ENCODE measurements at places on chromosomes 7 and 10.

DNA sequence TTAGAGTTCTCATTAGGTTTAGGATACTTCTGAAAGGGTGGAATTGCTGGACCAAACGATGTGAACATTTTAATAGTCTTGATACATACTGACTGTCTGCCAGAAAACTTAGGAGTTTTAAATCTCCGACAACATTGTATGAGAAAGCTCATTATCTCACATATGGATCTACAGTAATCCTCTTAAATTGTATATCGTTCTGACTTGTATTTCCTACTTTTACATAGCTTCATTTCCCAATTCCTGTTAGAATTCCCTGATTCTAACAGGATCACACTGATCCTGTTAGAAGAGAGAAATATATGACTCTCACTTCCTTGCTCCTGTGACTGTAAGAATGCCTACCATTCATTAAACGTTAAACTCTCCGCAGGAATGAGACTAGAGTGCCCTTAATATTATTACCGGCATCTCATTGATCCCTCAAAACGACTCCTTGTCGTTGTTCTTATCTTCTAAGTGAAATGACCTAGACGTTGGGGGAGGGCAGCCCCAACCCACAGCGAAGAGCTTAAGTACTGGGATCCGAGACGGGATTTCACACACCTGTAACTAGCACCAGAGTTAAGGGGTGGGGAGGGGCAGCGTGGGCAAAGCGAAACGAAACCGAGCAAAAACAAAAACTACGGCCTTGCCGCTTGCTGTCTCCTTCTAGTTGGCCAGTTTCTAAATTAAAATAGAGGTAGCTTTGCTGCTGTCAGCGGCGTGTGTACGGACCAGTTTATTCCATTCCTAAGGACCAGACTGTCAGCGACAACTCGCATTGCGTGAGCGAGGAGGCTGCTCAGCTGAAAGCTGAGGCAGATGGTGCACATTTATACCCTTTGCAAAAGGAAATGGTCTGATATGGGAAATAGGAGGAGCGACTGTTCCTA is 678 bp upstream of the TMEM106B start:
- DNase-seq = peak; percentile 54

GRCh38 chr7:44846816-44847508 is 925 bp downstream of the H2AZ2 start:
- DNase-seq = no peak

DNA sequence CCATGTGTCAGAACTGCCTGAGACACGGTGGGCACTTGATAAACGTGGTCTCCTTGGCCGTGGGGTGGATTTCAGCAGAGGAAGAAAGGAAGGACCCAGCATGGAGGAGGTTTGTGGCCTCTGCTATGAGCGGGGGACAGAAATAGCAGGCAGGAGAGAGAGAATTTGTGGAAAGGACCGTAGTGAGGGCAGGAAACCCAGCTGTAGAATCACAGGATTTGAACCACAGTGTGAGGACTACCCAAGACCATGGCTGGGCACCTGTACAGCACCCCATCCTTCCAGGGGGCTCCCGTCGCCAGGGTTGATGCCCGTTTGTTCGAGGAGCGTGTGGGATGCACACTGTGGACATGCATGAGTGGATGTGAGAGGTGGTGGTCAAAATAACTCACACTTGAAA is 183.4 kb downstream of the PTPN20 start:
- no peak for DNase-seq

DNA sequence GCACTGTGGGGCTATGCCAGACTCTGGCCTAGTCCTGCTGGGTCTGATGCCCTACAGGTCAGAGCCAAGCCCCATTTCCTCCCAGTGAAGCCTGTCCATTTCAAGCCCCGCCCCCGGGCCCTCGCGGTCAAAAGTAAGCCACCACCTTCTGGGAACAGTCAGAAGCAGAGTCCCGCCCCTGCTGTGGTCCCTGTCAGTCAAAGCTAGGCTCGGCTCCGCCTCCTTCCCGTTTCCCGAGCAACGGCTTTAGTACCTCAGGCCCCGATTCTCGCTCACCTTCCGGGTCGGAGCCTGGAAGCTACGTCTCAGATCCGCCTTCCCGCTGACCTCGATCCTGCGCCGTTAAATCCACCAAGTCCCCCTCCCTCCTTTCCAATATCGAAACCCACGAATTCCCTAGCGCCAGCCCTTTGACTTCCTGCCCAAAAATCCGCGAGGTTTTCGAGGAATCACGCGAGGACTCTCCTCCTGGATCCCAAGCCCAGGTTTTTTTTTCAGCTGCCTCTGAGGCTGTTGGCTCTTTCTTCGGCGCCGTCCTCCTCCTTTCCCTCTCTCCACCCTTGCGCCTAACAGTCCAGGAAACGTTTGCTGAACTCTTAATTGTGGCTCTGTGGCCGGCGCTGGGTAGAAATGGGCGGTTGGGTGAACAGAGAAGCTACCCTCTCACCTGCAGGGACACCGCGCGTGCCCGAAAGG is 11.8 kb downstream of the SFXN3 start:
- peak; percentile 98 for DNase-seq

GRCh38 chr10:133381036-133381435 is 2.0 kb downstream of the PAOX start:
- no peak for DNase-seq

- DNase-seq = no peak
These were observed 156.8 kb downstream of the FRMD4A start for GRCh38 chr10:14173706-14174594.

GRCh38 chr10:36256948-36257356 is 614.9 kb upstream of the FZD8 start:
- DNase-seq = peak; percentile 38

- peak; percentile 19 for DNase-seq
These were observed 146.6 kb upstream of the FRMD4A start for GRCh38 chr10:14477408-14477710.

GRCh38 chr10:79627075-79627474 is 16.3 kb downstream of the SFTPA1 start:
- no peak for DNase-seq

DNA sequence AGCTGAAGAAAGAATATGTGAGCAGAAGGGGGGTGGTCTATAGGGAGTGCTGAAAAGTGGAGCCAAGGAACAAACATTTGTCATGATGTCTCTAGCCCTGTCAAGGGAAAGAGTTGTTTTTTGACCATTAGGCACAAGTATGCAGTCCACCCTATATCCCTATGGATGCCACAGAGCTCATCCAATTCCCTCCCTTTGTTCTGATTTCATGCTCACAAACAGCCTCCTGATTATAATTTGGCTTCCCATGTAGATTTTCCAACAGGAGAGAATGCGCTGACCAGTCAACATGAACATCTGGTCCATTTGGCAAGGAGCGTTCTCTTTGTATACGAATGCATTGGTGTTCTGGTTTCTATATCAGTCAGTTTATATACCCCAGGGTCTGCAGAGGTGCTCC is 12.1 kb upstream of the CEP41 start:
- DNase-seq = no peak

GRCh38 chr7:21616796-21617436 is 74.1 kb downstream of the DNAH11 start:
- peak; percentile 98 for DNase-seq

DNA sequence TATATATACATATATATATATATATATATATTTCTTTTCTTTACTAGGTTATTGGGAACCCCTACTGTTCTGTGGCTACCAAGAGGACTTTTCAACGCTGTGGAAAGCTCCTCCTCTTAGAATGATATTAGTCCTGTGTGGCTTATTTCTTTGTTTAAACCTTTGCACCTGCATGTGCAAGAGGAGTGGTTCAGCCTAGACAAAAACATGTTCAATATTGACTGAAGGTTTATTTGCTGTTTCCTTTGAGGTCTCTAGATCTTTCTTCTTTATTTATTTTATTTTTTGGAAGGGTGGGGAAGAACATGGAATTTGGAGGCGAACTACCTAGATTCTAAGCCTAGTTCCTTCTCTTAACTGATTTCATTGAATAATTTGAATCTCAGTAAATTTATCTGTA is 118.1 kb downstream of the GNAT3 start:
- DNase-seq = no peak

- no peak for DNase-seq
These were observed 124.9 kb upstream of the HDAC9 start for GRCh38 chr7:18370633-18371032.

DNA sequence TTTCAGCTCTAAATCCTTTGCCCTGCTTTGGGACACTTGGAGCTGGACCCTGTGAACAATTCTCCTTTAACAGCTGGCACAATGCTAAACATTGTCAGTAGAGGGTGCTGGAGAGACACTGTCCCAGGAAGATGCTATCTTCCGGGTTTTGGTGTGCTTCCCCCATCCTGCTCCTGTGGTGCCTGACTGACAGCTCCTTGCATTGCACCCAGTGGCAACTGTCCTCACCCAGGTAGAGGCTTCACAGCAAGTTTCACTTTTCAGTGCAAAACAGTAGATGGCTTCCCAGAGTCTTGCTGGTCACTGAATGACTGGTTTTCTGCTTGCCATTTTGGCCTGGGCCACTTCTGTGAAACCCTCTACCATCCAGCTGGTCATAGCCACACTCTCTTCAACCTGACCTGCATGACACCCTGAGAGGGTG is 77.3 kb downstream of the CDC14C start:
- DNase-seq = peak; percentile 73

DNA sequence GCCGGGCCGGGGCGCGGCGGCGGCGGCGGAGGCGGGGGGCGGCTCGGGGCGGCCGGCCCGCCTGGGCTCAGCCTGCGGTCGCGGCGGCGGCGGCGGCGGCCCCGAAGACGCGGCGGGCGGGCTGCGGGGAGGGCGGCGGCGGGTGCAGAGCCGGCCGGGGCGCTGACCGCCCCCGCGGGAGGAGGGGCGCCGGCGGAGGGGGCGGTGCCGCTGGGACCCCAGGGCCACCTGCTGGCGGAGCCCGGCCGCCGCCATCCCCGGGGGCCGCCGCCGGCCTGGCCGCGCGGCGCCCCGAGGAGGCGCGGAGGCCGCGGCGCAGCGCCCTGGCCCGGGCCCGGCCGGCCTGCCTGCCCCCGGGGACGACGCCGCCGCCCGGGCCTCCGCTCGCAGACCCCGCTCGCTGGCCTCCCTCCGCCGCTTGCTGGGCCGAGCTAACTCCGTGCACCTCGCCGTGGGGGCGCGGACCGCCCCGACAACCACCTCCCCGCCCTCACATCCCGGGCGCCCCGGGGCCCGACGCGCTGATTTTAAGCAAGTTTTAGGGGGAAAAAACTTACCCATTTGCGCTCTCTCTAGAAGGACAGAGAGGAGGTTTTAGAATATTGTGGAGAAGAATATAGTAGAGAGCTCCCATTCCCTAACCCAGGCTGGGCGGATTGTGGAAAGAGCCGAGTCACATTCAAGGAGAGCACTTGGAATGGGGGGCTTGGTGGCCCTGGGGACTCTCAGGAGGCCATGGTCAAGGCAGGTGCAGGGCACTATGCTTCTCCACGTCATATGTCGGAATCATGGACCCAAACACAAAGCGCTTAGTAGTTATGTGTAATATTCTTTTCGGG is at the start of gene BEND7:
Gene BEND7 (minus strand): TSS at position 140 of the 839 bp plus-strand sequence. CDS start 481 bp downstream, outside the sequence.
- DNase-seq = no peak

DNA sequence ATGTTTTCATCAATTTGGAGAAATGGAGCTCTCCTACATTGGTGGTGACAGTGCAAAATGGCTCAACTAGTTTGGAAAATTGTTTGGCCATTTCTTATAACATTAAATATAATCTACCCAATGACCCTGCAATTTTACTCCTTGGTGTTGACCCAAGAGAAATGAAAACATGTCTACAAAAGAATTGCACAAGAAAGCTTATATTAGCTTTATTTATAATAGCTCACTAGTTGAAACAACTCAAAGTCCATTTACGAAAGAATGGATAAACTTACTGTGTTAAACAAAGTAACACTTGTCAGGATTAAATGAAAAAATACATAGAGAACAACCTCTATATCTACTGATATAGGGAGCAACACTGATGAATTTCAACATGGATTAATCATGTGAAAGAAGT is 539.9 kb downstream of the DNAJB9 start:
- DNase-seq = no peak

DNA sequence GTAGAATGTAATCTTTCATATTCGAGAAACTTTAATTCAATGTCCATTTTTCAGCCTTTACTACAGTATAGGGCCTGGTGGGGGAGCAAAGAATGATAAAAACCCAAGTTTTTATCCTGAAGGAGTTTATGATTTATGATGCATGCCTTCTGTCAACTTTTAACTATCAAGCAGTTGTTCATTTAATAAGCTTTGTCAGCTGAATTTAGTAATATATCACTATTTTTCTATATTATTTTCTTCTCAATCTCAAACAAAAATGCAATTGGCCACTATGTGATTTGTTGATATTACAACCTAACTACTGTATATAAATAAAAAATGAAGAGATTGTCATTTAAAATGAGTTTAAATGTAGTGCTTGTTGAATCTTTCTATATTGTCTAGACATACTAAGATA is 2.4 kb downstream of the NUP42 start:
- DNase-seq = no peak

- DNase-seq = peak; percentile 30
These were observed 87.8 kb upstream of the RHEB start for GRCh38 chr7:151607464-151607867.

DNA sequence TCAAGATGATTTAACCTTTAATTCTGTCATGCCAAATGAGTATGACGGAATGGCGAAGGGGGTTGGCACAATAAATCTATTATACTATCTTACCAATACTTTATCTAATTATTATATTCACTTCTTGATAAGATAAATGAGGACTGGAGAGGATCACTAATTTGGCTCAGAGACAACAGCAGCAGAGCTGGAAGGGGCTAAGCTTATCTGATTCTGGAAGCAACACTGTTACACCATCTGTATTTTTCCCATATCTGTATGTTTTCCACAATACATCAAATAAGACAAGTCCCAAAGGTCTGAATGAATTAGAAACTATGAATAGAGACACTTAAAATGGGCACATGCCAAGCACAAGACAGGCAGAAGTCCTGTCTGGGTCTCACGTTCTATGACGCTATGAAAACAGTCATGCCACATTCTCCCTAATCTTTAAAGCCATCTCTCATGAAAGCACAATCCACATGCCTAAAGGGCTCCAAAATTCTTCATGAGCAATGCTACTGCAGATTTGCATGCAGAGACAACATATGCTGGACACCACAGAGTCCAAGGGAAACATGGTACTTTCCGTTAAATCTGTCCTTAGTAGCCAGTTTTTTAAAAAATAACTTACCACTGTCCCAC is 88.3 kb downstream of the SLC25A13 start:
- no peak for DNase-seq

DNA sequence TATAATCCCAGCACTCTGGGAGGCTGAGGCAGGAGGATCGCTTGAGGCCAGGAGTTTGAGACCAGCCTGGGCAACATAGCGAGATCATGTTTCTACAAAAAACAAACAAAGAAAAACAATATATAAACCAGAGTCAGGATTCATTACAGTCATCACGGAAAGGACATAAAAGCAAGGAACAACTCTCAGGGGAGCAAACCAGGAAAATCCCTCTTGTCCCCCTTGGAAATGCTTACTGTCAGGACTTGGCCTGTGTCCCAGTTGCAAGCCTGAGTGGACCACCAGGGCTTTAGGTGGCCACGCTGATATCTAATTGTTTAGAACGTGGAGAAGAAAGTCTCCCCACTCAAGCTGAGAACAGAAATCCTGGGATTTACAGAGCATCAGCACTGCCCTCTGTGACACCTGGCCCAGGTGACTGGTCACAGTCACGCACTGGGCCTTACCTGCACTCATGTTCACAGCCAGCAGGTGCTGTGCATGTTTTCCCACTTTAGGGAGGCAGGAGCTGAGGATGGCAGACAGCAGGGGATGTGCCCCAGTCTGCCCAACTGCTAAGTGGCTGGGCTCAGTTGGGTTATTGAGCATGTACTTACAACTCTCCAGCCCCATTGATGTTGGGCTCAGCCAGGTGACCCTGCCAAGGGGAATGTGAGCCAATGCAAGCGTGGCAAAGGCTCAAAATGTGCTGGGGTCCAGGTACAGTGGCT is 60.9 kb downstream of the TMEM130 start:
- no peak for DNase-seq
